ENCODE measurements at places on chromosomes 1 and 21.

DNA sequence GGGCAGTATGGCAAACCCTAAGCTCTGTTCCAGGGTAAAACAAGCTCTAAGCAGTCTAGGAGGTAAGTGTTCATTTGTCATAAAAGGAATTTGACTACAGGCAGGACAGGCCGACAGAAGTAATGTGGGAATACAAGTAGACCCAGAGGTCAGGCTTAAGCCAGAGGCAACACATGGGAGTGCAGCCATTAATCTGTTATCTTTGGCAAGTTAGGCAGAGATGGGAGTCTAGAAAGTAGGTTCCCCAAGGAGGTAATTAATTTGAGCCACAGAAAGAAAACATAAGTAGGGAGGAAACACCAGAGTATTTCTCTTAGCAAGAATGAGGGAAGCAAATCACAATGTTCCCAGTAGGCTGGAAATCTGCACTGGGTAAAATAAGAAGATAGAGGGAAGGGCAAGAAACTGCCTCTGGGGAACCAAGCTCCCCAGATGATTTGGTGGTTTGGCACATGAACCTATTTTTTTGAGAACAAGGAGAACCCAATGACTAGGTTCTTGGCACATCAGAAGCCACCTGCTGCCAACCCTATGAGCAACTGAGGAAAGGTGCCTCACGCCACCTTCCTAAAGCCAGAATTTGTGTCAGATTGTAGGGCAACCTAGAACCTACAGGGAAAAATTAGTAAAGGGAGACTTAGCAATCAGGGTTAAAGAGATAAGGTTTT, 636.4 kb upstream of the PLXNA2 start:
- no peak for DNase-seq

- DNase-seq: no peak
Measured at GRCh38 chr1:164518692-164519332, 40.2 kb upstream of the PBX1 start.

DNA sequence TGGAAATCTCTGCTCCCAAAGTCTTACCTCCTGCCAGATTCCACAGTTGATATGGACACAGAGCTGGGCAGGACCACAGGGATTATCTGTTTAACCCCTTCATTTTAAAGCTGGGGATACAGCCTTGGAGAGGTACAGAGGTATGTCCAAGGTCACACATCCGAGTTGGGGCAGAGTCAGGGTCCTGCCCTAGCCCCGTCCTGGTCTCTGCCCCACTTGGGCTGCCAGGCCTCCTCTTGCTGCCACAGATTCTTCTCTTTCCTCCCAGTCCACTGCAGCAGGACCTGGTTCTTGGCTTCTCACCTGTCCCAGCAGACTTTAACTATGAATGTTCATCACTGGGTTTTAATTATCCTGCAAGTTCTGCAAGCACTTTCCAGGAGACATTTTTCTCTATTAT, 258.3 kb downstream of the MATN1 start:
- DNase-seq: no peak

DNA sequence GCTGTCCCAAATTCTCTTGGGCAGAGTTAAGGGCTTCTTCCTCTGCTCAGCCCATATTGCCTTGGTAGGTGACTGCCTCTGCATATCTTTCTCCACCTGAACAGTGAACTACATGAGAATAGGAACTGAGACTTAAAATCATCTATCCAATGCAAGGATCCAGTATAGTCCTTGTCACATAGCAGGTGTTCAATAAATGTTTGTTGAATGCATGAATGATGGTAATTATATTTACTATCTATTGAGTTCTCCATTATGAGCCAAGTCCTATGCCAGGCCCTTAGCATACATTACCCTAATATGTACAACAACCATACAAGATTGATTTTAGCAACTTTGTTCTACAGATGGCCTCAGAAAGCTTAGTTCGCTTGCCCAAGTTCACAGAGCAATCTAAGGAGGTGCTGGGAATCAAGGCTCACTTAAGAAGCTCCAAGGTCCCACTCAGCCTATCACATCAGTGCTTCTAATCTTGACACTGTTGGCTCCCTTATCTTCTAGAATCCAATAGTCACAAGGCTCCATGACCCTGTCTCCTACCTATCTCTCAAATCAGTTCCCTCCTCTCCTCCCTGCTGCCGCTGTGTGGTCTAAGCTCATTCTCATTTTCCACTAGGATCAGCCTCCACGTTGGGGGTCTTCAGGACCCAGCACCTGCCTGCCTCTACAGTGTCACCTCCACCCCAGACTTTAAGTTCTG, 2.2 kb upstream of the CDK18 start:
- no peak for DNase-seq

DNA sequence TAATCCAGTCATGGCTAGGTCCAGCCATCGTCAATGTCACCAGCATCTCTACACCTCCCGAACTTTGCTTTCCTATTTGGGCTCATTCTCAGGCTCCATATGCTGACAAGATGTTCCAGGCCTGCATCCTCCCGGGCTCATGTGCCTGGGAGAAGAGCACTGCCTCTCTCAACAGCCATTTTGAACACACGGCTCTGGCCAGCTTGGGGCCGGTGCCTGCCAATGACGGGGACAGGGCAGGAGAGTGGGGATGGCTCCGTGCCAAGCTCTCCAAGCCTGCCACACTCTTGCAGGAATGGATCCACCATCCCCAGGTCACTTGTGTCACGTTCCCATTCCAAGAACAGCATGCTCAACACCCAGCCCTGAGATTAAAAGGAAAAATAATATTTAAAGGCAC, 61.4 kb upstream of the PAX7 start:
- no peak for DNase-seq

- DNase-seq: no peak
Measured at GRCh38 chr1:192587386-192588266, 12.1 kb downstream of the RGS1 start.

DNA sequence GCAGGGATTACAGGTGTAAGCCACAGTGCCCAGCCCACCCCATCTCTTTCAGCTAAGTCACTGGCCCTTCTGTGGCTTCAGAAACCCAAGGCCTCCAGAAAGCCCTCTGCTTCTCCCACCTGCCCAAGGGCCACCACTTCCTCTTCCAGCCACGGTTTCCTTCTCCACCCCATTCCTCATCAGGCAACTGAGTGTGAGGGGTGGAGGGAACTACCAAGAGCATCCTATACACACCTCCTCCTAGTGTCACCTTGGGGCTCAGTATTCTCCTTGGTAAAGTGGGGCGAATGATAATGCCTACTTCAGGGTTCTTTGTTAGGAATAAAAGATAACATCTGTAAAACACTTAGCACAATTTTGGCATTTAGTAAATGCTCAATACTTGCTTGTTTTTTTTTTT, 30.0 kb downstream of the KNCN start:
- DNase-seq: no peak

DNA sequence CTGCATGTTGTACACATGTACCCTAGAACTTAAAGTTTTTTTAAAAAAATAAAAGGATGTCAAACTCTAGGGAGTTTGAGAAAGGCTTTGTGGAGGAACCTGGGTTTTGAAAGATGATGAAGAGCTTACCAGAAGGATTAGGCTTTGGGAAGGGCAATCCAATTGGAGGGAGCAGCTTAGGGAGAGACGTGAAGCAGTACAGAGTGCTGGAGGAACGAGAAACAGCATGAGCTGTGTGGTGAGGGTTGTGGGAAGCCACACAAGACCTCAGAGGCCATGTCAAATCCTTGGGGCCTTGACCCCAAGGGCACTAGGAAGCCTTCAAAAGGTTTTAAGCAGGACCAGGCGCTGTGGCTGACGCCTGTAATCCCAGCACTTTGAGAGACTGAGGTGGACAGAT, 8.4 kb upstream of the KPNA6 start:
- DNase-seq: no peak

DNA sequence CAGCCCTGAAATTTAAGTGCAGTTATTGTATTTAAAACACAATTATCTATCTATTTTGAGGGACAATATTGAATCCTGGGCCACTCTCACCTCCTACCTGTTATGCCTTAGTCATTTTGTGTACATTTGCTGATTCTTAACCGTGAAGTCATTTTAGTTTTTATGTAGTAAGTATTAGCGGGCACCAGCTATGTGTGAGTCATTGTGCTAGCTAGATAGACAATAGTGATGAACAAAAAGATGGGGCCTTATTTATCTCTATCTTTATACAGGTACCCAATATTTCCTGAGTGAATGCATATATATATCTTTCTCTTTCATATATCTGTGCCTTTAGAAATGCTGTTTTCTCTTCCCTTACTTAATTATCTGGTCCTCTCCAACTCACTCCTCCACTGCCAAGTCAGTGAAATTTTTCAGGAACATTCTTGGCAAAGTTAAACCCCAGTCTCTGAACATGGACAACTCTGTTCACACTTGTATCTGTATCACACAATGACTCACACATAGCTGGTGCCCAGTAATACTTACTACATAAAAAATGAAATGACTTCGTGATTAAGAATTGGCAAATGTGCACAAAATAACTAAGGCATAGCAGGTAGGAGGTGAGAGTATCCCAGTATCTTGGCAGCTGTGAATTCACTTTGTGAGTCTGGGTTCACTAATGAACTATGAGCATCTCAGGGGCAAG, 166.0 kb upstream of the C8B start:
- no peak for DNase-seq

- DNase-seq: no peak
Measured at GRCh38 chr1:114344656-114345055, 166.3 kb downstream of the TRIM33 start.

GRCh38 chr1:54826226-54826816, 25.2 kb upstream of the TTC22 start:
- DNase-seq: no peak

DNA sequence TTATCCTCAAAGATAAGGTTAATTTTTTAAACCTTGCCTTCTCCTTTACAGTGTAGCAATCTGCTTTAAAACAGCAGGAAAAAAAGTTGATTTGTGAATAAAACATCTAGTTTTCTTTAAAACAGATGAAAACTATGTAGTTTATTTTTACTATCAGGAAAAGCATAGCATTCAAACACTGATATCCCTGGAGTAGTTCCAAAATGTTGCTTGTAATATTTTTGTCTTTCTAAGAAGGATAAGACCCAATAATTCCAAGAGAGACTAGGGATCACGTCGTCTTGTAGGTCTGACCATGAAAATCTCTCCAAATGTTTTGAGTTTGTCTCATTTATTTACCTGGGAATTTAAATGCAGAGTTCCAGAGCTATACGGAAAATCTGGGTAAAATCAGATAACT, 204.0 kb downstream of the NTNG1 start:
- no peak for DNase-seq

DNA sequence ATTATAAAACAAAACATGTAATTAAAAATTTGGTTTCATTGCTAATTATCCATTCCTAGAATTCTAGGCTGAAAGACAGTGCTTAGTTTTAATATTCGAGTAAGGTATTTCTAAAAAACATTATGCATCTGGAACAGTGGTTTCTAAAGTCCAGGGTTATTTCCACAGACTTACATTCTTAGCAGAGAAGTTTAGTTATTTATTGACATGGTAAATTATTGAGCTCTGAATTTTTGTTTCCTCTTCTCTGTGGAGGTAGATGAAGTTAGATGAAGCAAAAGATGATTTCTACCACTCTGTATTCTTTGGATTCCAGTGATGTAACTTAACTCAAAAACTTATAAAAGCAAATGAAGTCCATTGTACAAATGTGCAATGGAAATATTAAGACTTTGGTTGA, 709.4 kb downstream of the MRPL39 start:
- no peak for DNase-seq

DNA sequence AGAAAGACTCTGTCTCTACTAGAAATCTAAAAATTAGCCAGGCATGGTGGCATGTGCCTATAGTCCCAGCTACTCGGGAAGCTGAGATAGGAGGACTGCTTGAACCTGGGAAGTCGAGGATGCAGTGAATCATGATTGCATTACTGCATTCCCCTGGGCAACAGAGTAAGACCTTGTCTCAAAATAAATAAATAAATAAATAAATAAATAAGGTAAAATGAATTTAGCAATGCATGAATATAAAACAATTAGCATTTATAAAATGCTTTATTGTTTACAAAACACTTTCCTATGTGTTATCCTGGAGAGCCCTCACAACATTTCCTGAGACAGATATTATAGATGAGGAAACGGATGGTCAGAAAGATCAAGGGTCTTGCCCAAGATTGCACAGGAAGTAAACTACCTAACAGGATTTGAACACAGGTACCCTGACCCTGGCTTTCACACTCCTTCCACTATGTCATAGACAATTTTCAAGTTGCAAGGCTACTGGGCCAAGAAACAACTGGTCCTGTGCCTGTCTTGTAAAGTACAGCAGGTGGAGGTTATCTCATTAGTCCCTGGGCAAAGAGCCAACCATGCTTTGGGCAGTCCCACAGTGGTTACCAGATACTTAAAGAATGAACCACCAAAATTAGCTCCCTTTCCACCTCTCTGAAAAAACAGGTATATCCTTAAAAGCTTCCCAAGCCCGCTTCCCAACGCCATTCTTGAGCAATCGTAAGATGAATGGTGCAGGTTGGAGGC, 15.4 kb upstream of the VSIG8 start:
- DNase-seq: no peak

GRCh38 chr1:160346958-160347357, 3.8 kb downstream of the NCSTN start:
- DNase-seq: no peak

DNA sequence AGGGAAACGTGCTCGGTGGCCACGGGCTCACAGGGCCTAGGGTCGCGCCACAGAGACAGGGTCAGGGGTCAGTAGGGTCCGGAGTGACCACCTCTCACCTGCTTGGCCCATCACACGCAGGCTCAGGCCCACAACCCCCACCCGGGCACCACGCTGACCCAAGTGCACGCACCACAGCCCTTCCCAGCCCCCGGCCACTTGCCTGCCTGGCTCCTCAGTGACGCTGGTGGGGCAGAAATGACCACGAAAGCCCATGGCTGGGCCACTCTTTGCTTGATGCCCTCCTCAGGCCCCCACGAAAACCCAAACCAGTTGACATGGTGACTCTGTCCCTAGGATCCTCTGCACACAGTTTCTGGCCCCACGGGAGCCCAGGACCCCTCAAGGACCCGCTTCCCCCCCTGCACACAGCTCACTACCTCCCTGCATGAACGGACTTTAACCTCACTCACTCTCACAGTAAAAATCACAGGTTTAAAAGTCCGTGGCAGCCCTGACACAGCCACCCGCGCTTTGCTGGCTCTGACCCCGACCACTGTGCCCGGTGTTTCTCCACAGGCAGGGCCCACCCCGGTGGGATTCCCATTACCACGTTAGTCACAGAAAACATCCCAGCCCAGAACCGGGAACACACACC, 20.7 kb downstream of the NADK start:
- DNase-seq: no peak

- peak; percentile 24 for DNase-seq
Measured at GRCh38 chr1:204377800-204378668, 18.3 kb upstream of the PLEKHA6 start.

- no peak for DNase-seq
Measured at GRCh38 chr1:185440877-185441276, 123.8 kb upstream of the IVNS1ABP start.

DNA sequence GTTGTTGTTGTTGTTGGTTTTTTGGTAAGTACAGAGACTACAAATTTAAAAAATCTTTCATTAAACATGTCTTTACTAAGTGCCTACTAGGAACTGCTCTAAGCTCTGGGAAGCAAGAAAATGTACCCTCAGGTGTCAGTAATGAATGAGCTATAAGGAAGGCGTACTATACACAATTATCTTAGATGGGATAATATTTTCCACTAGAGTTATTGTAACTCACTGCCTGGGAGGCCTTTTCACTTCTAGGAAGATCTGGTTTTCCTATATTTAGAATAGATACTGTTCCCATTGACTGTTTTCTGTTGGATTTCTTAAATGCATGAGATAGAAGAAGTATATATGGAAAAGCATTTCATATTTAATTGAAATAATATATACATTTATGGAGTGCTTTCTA, 19.6 kb downstream of the CLIC4 start:
- no peak for DNase-seq

GRCh38 chr1:11620405-11620804, 33.8 kb downstream of the FBXO2 start:
- no peak for DNase-seq

All from activated T-helper 1 cell treated with Interleukin-2 at 50 U/mL for 16 hours (primary cell).